Heart left ventricle (tissue), 16 donors: ENCODE measurements at places on chromosomes 3 and 15. TPM values are rescaled to one million over a fixed set of nuclear protein-coding genes. Genes with fewer than 3 reads are reported as not detected.

The PLA2G4E gene
- not detected for total RNA-seq

The CIB2 gene
- total RNA-seq: 3.3 TPM

The EFHB gene
- 0.85 TPM for total RNA-seq

- H3K4me3 ChIP-seq: no peak overlapping the region
- H3K36me3 ChIP-seq: no peaks in the 10 kb centered on the region
- no peak for DNase-seq
- no peak overlapping the region for H3K27ac ChIP-seq
- H3K4me1 ChIP-seq: no peaks in the 10 kb centered on the region
These were observed 133.7 kb downstream of the GADL1 start for GRCh38 chr3:30760737-30761136.
